Thymus (tissue), 14 donors: ENCODE measurements at places on chromosomes 5 and 9. TPM values are rescaled to one million over a fixed set of nuclear protein-coding genes. Genes with fewer than 3 reads are reported as not detected.
A peak's percentile ranks its signal among the peaks of the same experiment; 100 is the strongest.

DNA sequence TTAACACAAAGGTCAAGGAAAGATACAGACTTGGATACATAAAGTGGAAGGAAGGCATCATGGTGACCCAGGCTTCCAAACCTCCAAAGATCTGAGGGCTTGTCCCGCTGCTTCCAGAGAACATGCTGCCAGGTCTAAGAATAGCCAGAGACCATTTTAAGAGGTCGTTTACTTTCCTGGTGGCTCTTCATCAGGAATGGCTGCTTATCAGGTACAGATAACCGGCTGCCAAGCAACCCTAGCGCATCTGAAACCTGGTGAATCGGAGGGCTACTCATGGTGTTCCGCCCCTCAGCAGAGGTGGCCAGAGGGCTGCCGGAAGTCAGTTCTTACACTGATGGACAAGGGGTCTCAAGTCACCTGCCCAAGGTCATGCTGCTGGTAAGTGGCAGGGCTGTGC, 251.3 kb upstream of the DAP start:
- H3K4me3 ChIP-seq, result no peak overlapping the region
- no peaks in the 10 kb centered on the region for H3K27me3 ChIP-seq
- H3K27ac ChIP-seq, result no peak overlapping the region
- no peaks in the 10 kb centered on the region for H3K36me3 ChIP-seq
- H3K4me1 ChIP-seq, result no peaks in the 10 kb centered on the region

The MLANA gene
- total RNA-seq, result not detected

DNA sequence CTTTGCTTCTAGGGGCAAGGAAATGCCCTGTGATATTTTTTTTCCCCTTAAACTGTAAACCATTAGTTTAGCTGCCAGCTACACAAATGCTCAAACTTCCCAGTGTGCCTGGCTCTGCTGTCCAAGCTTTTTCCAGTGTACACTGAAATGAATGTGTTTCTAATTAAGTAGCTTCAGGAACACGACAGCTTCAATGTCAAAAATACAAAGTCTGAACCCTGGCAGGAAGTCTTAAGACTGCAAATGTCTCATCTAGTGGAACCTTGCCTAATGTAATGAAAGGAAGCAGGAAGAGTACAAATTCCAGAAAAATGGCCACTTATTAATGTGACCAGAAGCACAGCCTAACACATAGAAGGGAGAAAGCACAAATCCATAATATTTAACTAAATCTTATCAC, 255.2 kb downstream of the CRB2 start:
- no peaks in the 10 kb centered on the region for H3K27me3 ChIP-seq
- H3K27ac ChIP-seq, result no peak overlapping the region
- no peaks in the 10 kb centered on the region for H3K4me1 ChIP-seq
- H3K4me3 ChIP-seq, result no peak overlapping the region

- H3K36me3 ChIP-seq, result no peaks in the 10 kb centered on the region
- no peak overlapping the region for H3K27ac ChIP-seq
- peaks cover 10% of the 10 kb centered on the region for H3K4me1 ChIP-seq
- H3K27me3 ChIP-seq, result no peaks in the 10 kb centered on the region
- H3K4me3 ChIP-seq, result no peak overlapping the region
- no peak for DNase-seq
Observed at GRCh38 chr5:36442352-36442751, 140.7 kb upstream of the RANBP3L start.

GRCh38 chr9:3708751-3709150, 182.9 kb upstream of the RFX3 start:
- no peaks in the 10 kb centered on the region for H3K27me3 ChIP-seq
- H3K27ac ChIP-seq, result no peak overlapping the region
- H3K4me1 ChIP-seq, result no peaks in the 10 kb centered on the region
- no peaks in the 10 kb centered on the region for H3K36me3 ChIP-seq
- DNase-seq, result peak; percentile 29
- H3K4me3 ChIP-seq, result no peak overlapping the region

- no peak for DNase-seq
- no peak overlapping the region for H3K4me3 ChIP-seq
- peaks cover 3% of the 10 kb centered on the region for H3K36me3 ChIP-seq
- no peaks in the 10 kb centered on the region for H3K27me3 ChIP-seq
Observed at GRCh38 chr9:125700791-125701190, 6.2 kb downstream of the MAPKAP1 start.

DNA sequence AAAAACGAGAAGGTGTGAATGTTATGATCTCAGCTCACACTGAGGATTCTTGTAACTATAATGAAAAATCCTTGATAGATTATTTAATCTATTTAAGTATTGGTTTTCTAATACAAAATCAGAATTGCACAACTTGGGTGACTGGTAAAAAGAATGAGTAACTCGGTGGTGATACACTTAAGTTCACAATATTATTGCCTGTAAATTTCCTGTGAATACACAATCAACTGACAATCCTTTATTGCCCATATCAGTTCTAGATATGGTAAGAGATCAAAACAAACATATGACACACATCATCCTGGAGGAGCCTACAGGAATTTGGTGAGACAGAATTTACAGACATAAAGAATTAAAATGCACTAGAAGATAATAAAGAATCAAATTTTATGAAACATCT, 14.1 kb upstream of the LURAP1L start:
- H3K36me3 ChIP-seq, result no peaks in the 10 kb centered on the region
- H3K27ac ChIP-seq, result no peak overlapping the region
- no peak overlapping the region for H3K4me3 ChIP-seq
- no peaks in the 10 kb centered on the region for H3K27me3 ChIP-seq
- H3K4me1 ChIP-seq, result no peaks in the 10 kb centered on the region
- no peak for DNase-seq

DNA sequence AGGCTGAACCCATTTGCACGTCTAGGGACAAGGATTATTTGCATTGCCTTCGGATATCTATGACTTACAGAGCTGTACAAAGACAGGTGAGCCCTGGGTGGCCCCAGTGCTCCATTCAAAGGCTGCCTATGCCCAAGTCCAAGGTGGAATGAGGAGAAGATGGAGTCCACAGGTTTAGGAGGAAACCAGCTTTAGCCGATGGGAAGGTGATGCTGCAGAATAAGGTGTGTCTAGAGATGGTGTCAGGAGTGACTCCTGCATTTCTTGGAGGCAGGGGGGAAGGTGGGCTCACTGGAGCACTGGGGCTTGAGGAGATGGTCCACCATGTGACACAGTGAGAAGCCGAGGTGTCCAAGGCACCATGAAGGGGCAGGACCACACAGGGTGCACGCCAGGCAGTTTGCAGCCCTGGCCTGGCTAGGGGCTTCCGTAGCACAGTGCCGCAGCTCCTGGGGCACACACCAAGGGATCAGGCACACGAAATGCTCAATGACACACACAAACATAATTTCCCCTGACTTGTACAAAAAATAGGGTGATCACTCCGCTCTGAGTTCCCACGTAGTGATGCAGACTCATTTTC, 32.1 kb downstream of the SEMA4D start:
- no peak overlapping the region for H3K4me3 ChIP-seq
- H3K4me1 ChIP-seq, result peaks cover 84% of the 10 kb centered on the region
- H3K27me3 ChIP-seq, result no peaks in the 10 kb centered on the region
- H3K36me3 ChIP-seq, result peaks cover 19% of the 10 kb centered on the region
- no peak for DNase-seq

GRCh38 chr5:43649256-43649655, 46.3 kb downstream of the NNT start:
- H3K4me1 ChIP-seq, result no peaks in the 10 kb centered on the region
- H3K4me3 ChIP-seq, result no peak overlapping the region
- peaks cover 67% of the 10 kb centered on the region for H3K36me3 ChIP-seq
- no peaks in the 10 kb centered on the region for H3K27me3 ChIP-seq
- DNase-seq, result no peak
- H3K27ac ChIP-seq, result no peak overlapping the region

GRCh38 chr5:55159763-55160492, at the start of gene GPX8:
TSS of gene GPX8 (plus strand) at chr5:55160171. CDS start at chr5:55160193, 22 bp downstream.
- no peaks in the 10 kb centered on the region for H3K4me1 ChIP-seq
- H3K36me3 ChIP-seq, result no peaks in the 10 kb centered on the region
- no peak within 1 kb of the TSS for H3K27ac ChIP-seq
- H3K27me3 ChIP-seq, result peaks cover 2% of the 10 kb centered on the region
- no peak within 1 kb of the TSS for H3K4me3 ChIP-seq
- no peak for DNase-seq

DNA sequence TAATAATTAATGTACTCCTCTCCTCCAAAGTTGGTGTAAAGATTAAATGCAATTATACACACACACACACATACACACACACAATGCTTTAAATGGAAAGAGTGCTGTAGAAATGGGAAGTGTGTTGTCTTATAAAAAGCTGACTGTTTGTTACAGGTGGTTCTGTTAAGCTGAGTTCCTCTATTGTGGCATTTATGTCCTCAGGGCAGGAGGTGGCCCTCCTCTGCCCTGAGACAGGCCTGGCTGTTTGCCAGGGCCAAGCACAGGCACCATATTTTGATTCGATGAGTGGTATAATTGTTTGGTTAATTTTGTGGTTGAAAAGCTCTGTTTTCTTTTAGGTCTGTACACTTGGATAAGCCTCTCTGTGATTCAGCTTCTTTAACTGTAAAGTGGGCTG, 573.9 kb downstream of the KIF4B start:
- no peak for DNase-seq
- H3K4me3 ChIP-seq, result no peak overlapping the region
- H3K27ac ChIP-seq, result no peak overlapping the region
- no peaks in the 10 kb centered on the region for H3K4me1 ChIP-seq
- H3K27me3 ChIP-seq, result no peaks in the 10 kb centered on the region
- H3K36me3 ChIP-seq, result no peaks in the 10 kb centered on the region

DNA sequence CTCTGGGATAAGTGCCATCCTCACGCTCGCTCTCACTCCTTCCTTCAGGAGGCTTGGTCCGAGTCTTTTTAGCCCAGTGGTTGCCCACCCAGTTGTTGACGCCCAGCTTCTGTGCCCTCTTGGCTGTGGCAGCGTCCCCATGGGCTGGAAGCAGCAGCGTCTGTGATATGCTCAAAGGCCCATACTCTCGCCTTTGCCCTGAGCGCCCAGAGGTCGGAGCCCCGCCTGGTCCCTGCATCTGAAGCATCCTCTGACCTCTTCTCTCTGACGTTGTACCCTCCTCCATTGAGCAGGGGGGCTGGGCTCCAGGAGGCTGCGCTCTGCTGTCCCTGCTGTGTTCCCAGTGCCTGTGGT, 78.0 kb upstream of the CACNA1B start:
- H3K4me1 ChIP-seq, result no peaks in the 10 kb centered on the region
- H3K4me3 ChIP-seq, result no peak overlapping the region
- DNase-seq, result no peak
- no peak overlapping the region for H3K27ac ChIP-seq

DNA sequence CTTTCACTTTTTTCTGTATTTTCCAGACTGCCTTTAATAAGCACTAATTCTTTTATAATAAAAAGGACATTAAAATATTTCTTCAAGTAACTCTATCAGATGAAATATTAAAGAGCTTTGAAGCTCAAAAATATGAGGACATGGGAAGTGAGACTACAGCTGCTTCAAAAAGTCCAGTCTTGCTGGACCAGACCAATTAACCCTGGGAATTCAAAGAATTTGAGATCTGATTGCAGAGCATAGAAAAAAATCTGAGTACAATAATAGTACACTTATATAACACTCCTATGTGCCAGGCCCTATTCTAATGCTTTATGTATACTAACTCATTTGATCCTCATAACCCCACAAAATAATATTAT, 9.8 kb downstream of the TMEM245 start:
- no peaks in the 10 kb centered on the region for H3K27me3 ChIP-seq
- no peaks in the 10 kb centered on the region for H3K36me3 ChIP-seq

GRCh38 chr5:50958852-50959457, 292.5 kb downstream of the PARP8 start:
- H3K27me3 ChIP-seq, result peaks cover 8% of the 10 kb centered on the region
- no peak overlapping the region for H3K4me3 ChIP-seq
- H3K4me1 ChIP-seq, result peaks cover 7% of the 10 kb centered on the region
- no peak for DNase-seq

GRCh38 chr5:173065155-173065554, 9.0 kb downstream of the CREBRF start:
- no peak for DNase-seq
- H3K36me3 ChIP-seq, result peaks cover 2% of the 10 kb centered on the region
- H3K27ac ChIP-seq, result no peak overlapping the region
- H3K4me3 ChIP-seq, result no peak overlapping the region
- H3K4me1 ChIP-seq, result no peaks in the 10 kb centered on the region

DNA sequence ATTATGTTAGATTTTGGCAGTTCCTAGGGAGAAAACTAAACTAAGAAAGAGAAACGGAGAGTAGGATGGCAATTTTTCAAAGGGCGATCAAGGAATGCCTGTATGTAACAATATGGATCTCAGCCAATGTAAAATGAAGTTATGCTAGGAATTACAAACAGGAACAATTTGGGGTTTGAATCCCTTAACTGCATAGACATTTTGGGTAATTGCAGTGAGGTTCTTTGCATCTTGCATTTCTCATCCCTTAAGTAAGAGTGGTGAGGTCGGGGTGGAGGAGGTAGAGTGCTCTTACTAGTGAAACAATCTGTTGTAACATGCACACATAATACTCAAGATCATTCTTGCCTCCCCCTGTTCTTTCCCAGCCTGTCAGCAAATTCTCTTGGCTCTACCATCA, 137.6 kb downstream of the NPR3 start:
- no peak for DNase-seq
- H3K27ac ChIP-seq, result no peak overlapping the region
- no peaks in the 10 kb centered on the region for H3K4me1 ChIP-seq
- no peaks in the 10 kb centered on the region for H3K27me3 ChIP-seq
- H3K36me3 ChIP-seq, result no peaks in the 10 kb centered on the region

The PCDHB8 gene
- 0.05 TPM for total RNA-seq

DNA sequence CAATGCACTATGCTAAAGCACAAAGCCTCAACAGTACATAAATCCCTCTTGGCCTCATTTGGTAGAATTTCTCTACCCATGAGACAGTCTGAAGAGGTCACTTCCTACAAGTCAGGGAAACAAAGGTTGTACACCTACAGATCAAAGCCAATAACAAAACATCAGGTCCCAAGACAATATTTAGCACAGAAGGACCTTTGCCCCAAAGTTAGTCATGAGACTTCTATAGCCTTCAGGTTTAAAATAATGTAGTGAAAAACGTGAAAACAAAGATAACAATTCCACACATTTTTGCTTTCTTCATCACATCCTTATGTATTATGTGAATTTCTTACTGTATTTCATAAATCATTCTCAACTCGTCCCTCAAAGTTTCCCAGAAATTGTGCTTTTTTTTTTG, 15.8 kb downstream of the AFF4 start:
- H3K36me3 ChIP-seq, result peaks cover 8% of the 10 kb centered on the region
- no peak overlapping the region for H3K27ac ChIP-seq
- no peaks in the 10 kb centered on the region for H3K27me3 ChIP-seq
- no peaks in the 10 kb centered on the region for H3K4me1 ChIP-seq
- H3K4me3 ChIP-seq, result no peak overlapping the region

The C9orf85 gene
- 12.0 TPM for total RNA-seq
